NCI-H1105 treated with DMSO at 0.1 percent for 48 hours (cell line): ENCODE measurements at places on chromosomes 6 and 20.

DNA sequence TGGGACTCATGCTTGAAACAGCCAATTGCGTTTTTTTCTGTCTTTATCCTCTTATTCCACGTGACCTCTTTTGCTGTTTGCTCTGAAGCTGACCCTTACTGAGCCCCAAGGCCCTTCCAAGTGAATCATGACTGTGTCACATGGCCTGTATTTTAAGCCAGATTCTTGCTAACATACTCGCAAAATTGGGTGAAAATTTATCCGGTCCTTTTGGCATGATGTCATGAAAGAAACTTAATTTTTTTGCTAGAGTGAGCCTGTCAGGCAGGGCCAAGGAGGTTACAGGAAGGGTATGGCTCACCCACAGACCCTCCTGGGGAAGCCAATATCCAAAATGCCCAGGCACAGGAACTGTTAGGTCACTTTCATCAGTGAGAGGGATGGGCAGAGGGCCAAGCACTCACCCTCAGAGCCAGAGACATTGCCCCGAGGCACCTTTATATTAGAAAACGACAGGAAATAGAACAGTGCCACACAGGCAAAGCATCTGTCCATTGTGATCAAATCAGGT is 296.7 kb downstream of the CDH26 start:
- DNase-seq = peak; percentile 65

DNA sequence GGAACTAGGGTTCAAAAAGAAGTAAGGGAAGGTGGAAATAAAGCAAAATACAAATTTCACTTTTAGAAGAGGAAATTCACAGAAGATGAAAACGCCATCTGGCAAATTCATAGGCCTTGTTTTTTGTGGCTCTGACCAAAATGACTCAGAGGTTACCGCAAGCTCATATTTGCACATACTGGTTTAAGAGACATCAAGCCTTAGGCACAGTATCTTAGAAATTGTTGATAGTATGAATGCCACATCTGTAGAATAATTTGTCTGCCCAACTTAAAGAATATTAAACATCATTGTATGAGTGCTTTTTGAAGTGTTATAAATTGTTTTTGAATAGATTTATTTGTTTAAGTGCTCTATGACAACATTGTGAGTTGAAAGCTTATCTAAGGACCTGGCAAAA is 10.6 kb downstream of the TAAR1 start:
- no peak for DNase-seq

DNA sequence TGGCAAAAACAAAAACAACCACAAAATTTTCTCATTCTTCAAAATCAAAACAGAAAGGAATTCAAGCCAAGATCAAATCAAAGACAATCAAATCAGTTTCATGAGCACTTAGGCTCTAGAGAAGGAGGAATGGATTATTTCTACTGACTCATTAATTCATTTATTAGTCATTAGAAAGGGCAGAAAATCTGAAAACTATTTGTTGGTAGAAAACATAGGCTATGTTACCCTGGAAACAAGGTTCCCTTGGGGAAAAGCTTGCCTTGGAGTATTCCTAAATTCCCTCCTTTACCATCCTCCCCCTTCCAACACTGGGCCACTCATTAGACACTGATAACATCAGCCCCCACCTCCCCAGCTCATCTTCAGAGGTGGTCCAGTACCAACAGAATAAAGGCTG is 17.5 kb downstream of the KIF16B start:
- no peak for DNase-seq

GRCh38 chr20:35568645-35569044 is 26.8 kb downstream of the ERGIC3 start:
- no peak for DNase-seq

DNA sequence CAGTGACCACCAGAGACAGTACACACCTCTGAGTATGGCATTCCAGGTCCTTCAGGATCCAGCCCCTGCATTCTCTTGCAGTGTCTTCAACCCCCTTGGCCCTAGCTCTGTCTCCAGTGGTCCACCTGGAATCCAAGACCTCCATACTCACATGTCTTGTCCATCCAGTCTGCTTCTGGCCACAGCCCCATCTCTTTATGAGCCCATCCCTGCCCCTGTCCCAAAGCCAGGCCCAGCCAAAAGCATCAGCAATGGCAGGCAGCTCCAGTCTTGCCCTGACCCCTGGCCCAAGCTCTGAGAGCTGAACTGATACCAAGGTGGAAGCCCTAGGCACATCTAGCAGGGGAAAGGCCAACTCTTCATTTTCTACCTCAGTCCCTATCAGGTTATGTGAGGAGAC is 119.6 kb upstream of the PTPRT start:
- no peak for DNase-seq

- DNase-seq = no peak
These were observed 85.4 kb downstream of the CHMP4B start for GRCh38 chr20:33896509-33896908.

- no peak for DNase-seq
These were observed 768.7 kb upstream of the NRSN1 start for GRCh38 chr6:23357185-23357766.

DNA sequence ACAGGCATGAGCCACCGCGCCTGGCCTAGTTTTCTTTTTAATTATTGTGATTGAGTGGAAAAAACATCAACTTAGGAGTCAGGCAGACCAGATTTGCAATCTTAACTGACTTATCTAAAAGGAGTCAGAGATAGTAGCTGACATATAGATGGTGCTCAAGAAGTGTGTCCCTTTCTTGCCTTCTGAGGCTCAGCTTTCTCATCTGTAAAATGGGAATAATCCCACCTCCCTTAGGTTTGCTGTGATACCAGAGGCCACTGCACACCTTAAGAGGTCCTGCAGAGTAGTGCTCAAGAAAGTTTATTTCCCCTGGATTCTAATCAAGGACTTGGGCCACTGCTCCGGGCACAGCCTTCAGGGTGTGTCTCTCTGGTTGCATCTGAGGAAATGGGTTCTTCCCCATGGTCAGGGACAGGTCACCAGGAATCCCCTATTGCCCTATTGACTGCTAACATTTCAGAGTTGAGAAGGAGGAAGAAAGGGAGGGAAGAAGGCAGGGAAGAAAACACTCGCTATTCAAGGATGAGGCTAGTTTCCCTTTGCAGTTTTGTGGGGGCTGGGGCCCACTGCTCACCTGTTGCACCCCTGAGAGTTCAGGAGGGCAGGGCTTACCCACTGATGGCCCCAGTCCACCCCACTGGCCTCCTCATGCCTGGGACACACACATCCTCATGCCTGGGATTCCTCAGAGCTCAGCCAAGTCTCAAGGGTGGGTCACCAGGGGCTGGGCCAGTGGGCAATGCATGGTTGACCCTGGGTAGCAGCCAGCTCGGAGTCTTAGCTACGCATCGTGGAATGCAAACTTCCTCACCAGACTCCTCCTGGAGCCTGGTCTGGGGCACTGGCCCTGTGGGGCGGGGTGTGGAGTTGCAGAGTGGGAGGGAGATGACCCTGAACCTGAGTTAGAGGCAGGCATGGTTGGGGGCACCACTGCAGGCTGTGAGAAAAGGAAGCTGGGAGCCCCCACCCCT is 21.2 kb downstream of the C6orf132 start:
- no peak for DNase-seq

- no peak for DNase-seq
These were observed 103.8 kb downstream of the RALGAPA2 start for GRCh38 chr20:20608641-20609040.

- no peak for DNase-seq
These were observed 5.4 kb downstream of the SMAP1 start for GRCh38 chr6:70673054-70673453.
